ENCODE measurements at places on chromosomes 5 and 9. TPM values are rescaled to one million over a fixed set of nuclear protein-coding genes. Genes with fewer than 3 reads are reported as not detected.

DNA sequence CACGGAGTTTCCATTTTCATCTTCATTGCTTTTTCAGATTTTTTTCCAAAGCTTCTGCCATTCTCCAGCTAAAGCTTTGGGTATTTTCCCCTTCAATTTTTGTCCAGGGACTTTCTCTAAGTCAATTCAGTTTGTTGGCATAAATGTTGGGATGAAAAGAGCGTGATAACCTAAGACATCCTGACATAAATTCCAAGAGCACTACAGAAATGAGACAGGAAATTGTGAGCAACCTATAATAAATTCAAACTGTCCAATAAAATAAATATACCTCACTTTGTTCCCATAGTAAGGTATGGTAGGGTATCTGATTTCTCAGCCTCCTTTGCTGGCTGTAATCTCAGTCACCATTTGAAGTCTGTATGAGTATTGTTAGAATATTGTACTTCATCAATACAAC, 8.4 kb downstream of the ADAMTSL1 start:
- no peak for DNase-seq

The RANBP17 gene
- total RNA-seq = 63.9 TPM

DNA sequence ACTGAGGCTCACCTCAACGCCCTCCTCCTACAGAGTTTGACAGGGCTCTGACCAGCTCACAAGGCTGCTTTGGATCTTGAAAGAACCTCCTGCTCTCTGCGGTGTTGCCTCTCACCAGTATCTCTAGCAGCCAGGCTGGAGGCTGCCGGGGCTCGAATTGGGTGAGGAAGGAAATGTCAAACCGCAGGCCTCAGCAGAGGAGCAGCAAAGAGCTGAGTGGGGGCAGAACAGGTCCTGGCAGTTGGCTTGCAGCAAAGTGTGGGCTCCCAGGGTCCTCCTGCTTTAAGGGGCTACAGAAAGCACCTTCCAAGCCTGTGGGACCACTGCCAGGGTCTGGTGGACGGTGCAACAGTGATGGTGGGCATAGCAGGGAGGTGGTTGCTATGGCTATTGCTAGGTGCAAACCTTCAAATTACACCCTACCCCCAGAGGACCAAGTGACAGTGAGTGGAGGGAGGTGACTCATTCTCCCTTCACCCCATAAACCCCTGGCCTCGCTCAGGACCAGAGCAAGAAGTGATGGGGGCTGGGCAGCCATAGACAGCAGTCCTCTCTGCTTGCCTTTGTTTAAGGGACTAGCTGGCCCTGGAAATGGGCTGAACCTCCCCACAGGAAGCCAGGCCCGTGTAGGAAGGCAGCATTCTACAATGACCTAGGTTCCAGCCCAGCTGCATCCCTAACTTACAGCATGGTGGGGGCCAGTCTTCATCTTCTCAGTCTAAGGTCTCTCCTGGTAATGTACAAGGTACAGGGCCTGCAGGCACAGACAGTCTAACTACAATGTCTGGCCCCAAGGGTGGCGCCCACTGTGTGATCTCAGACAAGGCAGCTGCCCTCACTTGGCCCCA, 18.7 kb downstream of the LCP2 start:
- no peak for DNase-seq

The ITK gene
- 0.93 TPM for total RNA-seq

The TAS2R1 gene
- 1.3 TPM for total RNA-seq

GRCh38 chr5:111927191-111927590, 170.2 kb upstream of the NREP start:
- DNase-seq = no peak

- DNase-seq = no peak
Measured at GRCh38 chr5:83542839-83543238, 71.3 kb downstream of the VCAN start.

The SLCO4C1 gene
- total RNA-seq = 0.81 TPM

- no peak for DNase-seq
Measured at GRCh38 chr9:132446887-132447286, 36.9 kb downstream of the CFAP77 start.
